ENCODE measurements at places on chromosomes 4 and X.

- DNase-seq: no peak
Observed at GRCh38 chr4:58491620-58492019, 1381.4 kb upstream of the IGFBP7 start.

DNA sequence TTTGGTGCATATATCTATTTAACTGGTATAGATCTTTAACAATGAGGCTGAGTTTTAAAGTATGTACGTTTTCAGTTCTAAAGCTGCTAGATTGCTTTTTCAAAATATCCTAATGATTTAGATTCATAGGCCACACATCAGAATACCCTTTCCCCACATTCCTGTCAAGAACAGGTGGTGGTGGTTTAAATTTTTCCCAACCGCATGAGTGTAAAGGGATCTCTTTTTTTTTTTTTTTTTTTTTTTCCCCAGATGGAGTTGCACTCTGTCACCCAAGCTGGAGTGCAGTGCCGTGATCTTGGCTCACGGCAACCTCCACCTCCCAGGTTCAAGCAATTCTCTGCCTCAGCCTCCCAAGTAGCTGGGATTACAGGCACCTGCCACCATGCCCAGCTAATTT, 28.0 kb downstream of the NUP54 start:
- DNase-seq: no peak

DNA sequence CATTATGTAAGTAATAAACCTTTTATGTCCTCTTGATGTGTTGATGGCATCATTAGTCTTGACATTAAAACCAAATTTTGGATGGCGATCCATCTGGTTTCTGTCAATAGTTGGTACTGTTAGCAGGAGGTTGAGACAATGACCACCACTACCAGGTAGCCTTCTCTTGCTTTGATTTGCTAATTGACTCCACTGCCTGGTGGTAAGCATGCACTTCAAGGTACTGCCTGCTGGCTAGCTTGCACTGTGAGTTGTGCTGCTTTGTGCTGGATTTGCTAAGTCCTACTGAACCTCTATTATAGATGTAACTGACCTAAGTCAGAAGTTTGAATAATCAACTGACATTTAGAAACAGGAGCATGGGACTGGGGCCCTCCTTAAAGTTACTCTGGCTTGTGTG, 46.3 kb downstream of the ATP1B4 start:
- no peak for DNase-seq

DNA sequence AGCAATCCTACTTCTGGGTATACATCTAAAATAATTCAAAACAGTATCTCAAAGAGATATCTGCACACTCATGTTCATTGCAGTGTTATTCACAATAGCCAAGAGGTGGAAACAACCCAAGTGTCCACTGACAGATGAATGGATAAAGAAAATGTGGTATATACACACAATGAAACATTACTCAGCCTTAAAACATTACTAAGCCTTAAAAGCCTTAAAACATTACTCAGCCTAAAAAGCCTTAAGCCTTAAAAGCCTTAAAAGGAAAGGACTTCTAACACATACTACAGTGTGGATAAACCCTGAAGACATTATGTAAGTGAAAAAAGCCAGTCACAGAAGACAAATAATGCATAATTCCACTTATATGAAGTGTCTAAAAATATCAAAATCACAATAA, 40.3 kb upstream of the TFDP3 start:
- DNase-seq: no peak

- no peak for DNase-seq
Observed at GRCh38 chr4:1050486-1051213, 39.2 kb downstream of the FGFRL1 start.

GRCh38 chr4:94803181-94803580, 45.4 kb downstream of the BMPR1B start:
- no peak for DNase-seq

DNA sequence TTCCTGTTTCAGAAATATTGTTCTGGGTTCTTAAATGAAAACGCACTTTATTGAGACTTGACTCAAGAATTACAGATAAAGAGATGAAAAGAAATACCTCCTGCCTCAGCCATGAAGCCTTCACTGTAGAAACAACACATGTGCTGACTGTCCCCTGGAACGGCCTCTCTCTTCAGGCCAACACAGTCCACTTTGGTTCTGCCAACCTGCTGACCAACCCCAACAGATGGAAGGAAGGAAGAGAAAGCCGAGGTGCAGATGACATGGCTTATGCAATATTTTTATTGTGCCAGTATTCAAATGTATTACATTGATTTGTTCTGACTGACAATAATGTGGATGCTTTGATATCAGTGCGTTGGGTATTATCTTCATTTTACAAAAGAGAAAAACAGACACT, 171.0 kb downstream of the CPEB2 start:
- DNase-seq: no peak

DNA sequence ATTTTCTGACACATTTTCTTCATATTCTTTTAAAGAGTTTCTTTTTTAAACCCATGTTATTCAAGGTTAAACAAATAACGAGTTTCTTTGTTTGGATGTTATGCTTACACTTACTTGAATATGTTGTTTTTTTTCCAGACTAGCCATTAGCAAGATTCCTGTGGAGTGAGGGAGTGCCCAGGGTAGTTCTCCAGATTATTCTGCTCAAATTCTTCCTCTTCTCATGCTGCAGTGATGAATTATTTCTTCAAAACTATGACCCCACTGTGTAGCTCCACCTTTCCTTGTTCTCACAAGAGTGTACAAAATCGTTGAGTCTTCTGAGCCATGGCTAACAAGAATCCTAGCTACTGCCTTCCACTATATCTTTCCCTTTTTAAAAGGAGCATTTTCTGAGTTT, 134.1 kb upstream of the ELOVL6 start:
- DNase-seq: no peak

DNA sequence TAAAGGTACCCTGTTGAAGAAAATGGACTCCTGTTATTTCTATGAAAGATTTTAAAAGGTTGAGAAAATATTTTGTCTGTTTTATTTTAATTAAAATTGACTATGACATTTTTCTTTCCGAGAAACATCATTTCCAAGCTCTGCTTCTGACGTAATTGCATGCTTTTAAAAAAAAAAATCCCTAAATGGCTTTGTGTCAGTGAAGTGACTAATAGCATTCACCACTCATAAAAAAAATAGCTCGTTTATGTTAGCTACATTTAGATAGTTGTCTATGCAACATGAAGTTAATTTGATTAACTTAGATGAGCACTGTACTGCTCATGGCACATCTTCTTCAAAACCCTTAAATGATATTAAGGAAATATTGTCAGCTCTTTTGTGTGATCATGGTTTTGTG, 105.1 kb upstream of the KLHL13 start:
- DNase-seq: no peak

DNA sequence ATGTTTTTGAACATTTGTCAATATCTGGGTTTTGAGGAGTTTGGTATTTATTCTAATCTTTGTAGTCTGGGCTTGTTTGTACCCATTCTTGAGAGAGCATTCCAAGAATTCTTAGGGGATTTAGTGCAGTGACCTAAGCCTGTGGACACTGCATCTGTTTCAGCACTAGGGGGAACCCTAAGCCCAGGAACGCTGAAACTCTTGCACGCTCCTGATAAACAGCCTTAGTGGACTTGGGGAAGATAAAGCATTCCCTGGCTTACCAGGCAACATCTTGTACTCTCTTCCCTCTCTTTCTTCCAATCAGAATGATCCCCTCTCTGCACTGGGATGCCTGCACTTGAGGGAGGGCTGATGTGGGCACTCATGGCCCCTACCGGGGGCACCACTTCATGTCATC, 654.9 kb upstream of the HTR2C start:
- DNase-seq: peak; percentile 7

- no peak for DNase-seq
Observed at GRCh38 chr4:184674011-184674410, 24.5 kb downstream of the PRIMPOL start.

GRCh38 chr4:58254291-58254690, 1144.1 kb upstream of the IGFBP7 start:
- no peak for DNase-seq

DNA sequence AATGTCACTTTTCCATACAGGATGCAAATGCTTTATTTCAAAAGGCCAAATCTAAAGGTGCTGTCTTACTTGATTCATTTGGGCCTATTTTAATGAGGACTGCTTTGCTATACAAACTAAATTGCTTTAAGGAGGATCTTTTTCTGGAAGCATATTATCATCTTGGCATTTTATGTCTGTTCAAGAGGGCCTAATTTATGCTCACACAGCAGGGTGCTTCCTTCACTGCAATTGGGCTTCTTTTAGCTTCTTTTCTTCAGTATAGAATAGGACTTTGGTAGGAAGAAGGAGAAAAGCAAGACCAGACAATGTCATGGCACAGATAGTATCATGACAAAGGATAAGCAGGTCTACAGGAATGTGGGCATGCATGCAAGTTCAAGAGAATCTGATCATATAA, 222.4 kb upstream of the ANKRD50 start:
- no peak for DNase-seq

DNA sequence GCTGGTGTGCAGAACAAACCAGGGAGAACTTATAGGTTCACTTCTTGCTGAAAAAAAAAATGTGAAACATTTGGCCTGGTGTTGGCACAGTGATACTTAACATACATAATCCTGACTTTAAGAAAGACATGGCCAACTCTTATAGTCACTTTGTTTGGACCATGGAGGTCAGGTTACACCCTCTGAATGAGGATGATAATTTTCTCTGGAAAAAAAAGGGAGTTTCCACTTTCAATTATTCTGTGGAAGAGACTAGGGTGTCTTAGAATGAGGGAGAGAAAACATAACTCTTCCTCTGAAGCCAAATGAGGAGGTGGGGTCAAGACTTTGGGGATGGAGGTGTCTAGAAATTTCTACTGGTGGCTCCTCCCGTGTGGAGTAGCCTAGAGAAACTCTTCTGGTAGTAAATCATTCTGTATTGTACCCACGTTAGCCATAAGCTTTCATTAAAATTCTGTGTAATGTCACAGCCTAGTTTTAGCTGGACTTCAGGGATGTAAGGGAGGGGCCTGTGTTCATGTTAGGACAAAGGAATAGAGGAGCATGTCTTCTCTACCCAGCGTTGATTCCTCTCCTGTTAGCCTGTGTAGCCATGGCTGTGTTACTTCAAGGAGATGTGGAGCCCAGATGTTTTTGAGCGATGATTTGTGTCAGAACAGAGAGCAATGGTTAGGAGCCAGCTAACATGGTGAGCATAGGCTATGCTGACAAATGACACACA, 328.3 kb downstream of the GPAT3 start:
- no peak for DNase-seq

- no peak for DNase-seq
Observed at GRCh38 chr4:149923736-149924135, 108.1 kb upstream of the IQCM start.

DNA sequence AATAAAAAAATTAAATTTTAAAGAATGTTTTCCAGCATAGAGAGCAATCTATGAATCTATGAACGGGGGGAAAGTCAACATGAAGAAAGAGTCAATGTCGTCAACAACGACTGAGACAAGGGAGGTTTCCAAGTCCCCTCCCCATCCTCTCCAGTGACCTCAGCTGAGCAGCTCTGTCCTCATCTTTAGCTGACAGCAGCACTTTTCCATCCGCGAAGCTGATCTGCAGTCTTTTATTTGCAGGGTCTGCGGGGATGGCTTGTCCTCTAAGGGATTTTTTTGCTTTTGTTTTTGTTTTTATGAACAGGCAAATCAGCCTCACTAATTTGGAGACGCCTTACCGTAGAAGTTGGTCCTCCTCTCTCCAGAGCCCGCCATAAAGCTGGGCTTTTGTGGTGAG, 46.5 kb downstream of the PRKX start:
- no peak for DNase-seq

DNA sequence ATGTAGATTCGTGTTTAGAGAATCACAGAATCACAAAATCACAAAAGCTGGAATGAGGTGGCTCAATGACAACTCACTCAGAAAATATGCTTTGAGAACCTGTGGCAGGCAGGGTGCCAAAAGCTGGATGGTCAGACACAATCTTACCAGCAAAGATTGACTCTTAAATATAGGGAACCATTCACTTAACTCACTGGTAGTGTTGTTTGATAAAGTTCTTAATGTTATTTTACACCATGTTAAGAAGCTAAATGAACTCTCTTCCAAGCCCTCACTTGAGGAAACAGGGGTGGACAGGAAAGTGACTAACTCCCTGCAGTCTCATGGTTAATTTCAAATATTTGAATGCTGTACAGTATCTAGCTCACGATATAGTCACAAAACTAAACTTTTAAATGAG, 5.7 kb upstream of the SCOC start:
- no peak for DNase-seq

DNA sequence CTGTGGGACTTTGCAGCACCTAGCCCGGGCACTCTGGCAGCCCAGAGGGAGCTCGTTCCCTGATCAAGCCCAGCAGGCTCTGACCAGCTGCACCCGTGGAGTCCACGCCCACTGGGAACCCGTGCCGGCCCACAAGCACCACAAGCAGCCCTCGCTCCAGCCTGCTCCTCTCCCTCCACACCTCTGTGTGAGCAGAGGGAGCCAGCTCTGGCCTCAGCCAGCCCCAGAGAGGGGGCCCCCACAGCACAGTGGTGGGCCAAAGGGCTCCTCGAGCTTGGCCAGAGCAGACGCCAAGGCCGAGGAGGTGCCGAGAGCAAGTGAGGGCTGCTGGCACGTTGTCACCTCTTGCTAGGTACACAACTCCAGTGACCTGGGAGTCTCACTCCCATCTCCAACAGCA, 5.1 kb upstream of the UGT2A1 start:
- DNase-seq: no peak

GRCh38 chr4:21992330-21992729, 43.8 kb upstream of the KCNIP4 start:
- no peak for DNase-seq

- no peak for DNase-seq
Observed at GRCh38 chr4:1235381-1236102, 13.4 kb downstream of the CTBP1 start.

DNA sequence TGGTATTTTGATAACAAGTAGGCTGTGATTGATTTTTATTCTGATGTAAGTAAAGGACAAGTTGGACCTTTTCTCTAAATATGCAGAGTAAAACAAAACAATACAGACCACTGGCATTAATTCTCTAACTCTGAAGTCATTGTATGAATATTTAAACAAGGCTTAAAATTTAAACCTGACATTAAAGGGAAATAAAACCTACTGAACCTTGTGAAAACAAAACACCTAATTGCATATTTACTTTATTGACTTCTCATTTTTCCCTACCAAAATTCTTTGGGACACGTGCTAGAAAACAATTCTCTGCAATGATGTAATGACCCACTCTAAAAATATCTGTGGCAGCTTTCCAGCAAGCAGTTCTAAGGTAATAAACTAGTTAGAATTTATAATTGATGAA, 369.7 kb upstream of the TRAM1L1 start:
- no peak for DNase-seq

DNA sequence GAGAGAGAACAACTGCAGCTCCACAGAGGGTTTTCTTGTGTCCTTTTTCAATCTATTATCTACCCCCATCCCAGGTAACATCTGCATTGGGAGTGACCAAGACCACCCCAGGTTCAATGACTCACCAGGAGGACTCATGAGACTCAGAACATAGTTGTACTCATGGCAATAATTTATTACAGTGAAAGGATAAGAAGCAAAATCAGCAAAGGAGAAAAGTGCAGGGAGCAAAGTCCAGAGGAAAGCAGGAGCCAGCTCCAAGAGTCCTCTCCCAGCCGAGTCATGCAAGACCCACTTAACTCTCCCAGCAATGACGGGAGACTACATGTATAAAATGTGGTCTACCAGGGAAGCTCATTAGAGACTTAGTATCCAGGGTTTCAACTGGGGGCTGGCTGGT, 129.5 kb upstream of the RBPJ start:
- DNase-seq: no peak

GRCh38 chr4:82482387-82482786, 52.0 kb downstream of the ENOPH1 start:
- no peak for DNase-seq

GRCh38 chr4:6116696-6117285, 83.6 kb downstream of the JAKMIP1 start:
- DNase-seq: no peak

Measured in GM13976 (cell line).